ENCODE measurements at places on chromosomes 1 and 21.

GRCh38 chr1:94332516-94332915 is 85.7 kb upstream of the ABCD3 start:
- DNase-seq: no peak

DNA sequence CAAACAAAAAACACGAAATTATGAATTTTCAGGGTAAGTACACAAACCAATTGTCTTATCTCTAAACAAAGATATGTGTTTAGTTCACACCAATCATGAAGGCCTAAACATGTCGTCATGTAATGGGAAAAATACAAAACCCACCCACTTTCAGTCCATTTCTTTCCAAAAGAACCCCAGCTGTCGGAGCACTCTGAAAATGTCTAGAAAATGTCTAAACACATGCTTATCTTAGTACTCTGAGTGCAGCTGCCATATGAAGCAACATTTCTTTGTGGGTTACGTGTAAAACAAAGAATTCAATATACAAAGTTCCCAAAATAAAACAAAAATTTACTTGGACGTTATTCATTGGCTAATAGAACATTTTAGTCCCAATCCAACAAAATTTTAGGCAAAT is 22.7 kb downstream of the SERBP1 start:
- peak; percentile 92 for DNase-seq

- DNase-seq: no peak
Measured at GRCh38 chr1:21669258-21670058, at the start of gene RAP1GAP. RAP1GAP (minus strand) TSS chr1:21669357; CDS start chr1:21620032, 49,325 bp downstream.

GRCh38 chr1:240652961-240653409 is 41.0 kb upstream of the GREM2 start:
- DNase-seq: no peak

DNA sequence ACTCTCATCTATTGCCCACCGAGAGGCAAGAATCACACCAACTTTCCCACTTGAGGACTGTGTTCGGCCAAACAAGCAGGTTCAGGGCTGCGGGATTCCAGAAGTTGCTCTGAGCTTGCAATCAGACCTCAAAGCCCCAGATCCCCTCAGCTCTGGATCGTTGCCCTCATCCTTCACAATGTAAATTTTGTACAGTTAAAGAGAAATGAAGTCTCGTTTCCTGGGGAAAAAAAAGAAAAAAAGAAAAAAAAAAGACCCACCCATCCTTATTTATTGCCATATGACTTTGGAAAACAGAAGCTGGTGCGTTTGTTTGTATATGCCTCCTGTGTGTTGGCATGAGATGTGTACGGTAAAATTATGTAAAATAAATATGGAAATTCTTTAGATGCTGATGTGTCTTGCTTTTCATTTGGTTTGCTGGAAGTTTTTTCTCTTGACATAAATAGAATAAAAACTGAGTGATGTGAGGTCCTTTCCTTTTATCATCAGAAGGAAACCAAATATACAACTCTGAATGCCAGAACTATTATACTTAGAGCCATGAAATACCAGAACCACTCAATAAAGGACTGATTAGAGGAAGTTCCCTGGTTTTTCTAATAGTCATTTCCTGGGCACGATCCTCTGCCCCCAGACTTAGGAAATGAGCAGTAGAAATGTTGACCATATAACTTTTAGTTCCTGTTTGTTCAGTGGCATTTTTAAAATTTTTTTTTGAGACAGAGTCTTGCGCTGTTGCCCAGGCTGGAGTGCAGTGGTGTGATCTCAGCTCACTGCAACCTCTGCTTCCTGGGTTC is 48.7 kb downstream of the LHX4 start:
- DNase-seq: no peak

DNA sequence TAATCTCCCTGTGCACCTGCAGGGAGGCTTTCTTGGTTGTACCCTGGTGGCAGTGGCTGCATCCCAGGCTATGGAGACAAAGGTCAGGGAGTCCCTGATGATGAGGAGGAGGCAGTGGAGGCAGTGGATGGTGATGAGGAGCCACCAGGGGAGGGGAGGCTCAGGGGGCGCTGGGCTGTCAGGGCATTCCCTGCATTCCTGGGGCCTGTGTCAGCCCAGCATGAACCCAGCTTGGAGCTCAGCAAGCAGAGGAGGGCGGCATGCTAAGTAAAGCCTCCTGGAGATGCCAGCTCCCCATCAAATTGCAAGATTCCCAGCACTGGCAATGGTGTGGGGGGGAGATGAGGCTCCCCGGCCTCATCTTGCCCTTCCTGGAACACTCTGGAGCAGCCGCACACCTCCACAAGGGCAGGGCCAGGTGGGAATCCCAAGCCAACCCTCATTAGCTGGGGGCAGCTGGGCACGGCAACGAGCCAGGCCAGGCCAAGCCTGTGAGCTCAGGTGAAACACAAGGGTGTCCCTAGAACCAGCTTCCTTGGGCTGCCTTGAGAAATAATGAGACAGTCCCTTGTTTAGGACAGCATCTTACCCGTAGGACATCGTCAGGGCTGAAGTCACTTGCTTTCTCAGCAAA is 469.5 kb downstream of the MATN1 start:
- no peak for DNase-seq

GRCh38 chr1:203065986-203066385 is 19.8 kb downstream of the MYOG start:
- no peak for DNase-seq

DNA sequence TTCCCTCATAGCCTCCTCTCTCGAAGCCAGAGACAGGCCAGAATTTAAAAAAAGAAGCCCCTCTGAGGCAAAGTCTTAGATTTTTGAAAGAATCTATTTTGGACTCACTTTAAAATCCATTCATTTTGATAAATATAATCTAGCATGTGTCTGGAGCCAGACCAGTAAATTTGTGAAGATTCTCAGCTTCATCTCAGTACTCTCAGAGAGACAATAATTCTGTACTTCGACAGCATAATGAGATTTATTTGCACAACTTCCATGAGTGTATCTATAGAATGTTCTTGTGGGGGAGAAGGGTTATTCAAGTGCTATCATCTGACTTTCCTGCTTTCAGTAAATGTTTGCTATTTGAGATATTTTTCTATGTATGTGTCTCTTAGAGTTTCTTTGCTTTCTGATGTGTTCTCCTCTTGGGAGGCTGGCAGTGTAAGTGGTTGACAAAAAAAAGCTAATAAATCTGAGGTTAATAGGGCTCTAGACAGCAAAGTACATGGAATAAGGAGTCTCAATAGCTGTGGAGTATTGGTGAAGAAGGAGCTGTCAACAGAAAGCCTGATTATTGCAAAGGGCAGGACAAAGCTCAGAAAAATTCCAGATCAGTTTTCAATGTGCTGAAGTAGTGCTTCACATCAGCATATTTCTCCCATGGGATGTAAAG is 223.0 kb downstream of the PTBP2 start:
- no peak for DNase-seq

GRCh38 chr1:56566061-56566744 is 13.2 kb downstream of the PLPP3 start:
- DNase-seq: no peak

- DNase-seq: peak; percentile 43
Measured at GRCh38 chr1:101236516-101237228, at the start of gene S1PR1. S1PR1 (plus strand) TSS chr1:101237019; CDS start chr1:101238985, 1,966 bp downstream.

DNA sequence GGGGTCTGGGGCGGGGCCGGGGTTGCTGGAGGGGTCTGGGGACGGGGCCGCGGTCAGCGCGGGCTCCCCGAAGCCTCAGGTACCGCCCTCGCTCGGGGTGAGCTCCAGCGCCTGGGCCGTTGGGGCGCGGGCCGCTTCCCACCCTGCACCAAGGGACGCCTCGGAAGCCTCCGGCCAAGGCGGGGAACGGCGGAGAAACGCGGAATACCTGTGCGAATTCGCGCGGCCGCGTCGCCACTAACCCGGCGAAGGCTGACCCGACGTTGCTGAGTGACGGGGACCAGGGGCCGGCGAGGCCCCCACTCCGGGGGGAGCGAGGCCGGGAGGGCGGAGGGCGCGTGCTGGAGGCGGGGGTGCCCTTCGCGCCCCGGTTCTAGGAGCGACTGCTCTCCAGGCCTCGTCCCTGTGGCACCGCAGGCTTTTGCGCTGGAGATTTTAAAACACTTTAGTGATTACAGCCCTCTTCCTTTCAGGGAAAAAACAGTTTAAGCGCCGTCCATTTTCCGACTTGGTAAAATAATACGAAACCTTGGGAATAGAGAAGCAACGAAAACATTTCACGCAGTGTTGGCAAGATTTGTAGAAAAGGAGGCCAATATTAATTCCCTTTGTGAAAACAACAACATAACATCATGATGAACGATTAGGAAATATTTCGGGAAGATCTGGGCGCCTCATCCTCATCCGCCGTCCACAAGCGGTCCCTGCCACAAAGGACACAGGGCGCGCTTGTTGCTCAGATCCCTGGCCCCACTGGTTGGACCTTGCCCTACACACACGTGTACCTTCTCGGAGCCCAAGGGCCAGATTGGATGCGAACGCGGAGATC is 971 bp upstream of the GNG4 start:
- DNase-seq: no peak

GRCh38 chr21:41071258-41072171 is 96.4 kb upstream of the BACE2 start:
- no peak for DNase-seq

GRCh38 chr1:169367096-169367685 is 406 bp downstream of the NME7 start:
- no peak for DNase-seq

- DNase-seq: no peak
Measured at GRCh38 chr1:10726355-10726754, 70.1 kb downstream of the CASZ1 start.

DNA sequence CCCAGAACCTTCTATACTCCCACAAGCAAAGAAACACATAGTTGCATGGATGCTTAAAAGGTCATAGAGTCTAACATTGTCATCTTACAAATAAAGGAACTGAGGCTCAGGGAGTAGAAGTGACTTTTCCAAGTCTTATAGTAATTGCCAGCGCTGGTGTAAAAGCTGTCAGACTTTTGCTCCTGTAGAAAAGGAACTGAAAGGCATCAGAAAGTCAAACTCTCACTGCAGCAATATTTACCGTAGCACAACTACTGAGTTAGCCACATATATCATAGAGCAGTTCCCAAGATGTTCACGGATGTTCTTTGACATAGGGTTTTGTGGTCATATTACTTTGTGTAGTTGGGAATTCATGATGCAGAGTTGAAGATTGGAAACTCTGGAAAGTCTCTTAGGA is 16.6 kb upstream of the USP24 start:
- DNase-seq: no peak

DNA sequence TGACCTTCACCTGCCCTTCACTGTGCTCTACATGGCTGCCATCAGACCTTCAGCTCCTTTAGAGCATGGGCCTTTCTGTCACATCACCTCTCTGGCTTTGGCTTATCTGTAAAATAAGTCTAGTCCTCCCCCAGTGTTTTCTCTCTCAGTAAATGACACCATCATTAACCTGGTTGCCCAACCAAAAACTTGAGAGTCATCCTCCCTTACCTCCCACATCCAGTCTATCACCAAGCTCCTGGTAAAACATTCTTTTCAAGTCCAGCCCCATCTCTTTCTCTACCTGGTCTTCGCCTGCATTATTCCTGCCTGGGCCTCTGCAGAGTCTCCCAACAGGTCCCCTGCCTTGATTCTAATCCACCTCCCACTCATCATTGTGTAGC is 13.1 kb downstream of the SLC26A9 start:
- DNase-seq: no peak

DNA sequence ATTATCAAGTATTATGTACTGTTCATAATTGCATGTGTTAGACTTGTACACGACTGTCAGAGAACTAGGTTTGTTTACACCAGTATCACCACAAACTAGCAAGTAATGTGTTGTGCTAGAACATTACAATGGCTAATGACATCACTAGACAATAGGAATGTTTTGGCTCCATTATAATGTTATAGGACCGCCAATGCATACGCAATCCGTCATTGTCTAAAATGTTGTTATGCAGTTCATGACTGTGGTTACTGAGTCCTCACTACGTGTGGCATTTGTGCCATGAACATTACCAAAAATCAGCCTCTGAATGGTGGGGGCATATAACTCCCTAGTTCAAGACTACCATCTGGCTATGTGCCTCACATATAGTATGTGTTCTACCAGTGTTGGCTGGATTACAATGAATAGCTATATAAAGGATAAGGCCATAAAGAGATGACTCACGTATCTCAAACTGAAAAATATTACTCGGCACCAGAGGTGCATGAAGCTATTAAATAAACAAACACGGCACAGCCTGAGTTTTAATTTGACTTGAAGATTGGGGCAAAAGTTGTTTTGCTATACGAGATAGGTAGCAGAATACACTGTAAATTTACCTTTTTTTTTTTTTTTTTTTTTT is 89.1 kb upstream of the COL24A1 start:
- no peak for DNase-seq

DNA sequence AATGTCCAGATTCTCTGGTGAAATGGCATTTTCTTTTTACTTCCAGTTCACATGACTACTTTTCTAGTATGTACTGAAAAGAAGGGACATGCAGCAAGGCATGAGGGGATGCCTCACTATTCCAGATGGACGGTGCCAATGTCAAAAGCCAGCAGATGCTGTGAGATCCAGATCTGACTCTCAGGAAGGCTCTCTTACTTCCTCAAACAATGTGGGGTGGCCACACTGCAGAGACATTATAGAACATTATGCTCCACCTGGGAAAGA is 17.7 kb downstream of the CRYZ start:
- no peak for DNase-seq

GRCh38 chr1:88661951-88662699 is 21.9 kb upstream of the PKN2 start:
- peak; percentile 11 for DNase-seq

DNA sequence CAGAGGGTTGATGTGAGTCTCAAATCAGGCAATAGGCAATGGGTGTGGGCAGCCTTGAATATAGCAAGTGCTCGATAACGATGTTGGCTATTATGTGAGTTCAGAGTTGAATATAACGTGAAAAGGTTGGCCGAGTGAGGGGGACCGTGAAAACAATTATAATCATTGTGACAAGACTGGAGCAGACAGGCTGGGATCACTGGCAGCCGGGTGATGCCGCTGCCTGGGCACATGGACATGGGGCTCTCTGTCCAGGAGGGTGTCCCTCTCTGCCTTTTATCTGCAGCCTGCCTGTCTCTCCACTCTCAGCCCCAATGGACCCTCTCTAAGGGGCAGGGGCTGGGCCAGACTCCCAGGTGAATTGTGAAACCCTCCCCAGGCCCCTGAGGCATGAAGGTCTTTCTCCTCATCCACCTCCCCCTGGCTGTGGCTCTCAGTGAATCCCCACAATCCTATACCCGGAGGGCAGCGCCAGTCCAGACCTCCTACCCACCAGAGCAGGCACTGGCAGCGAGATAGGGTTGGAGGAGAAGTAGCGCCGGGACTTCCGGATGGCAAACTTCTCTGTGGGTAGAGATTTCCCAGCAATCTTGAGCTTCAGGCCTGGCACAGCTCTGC is 36.4 kb downstream of the TTC39A start:
- DNase-seq: no peak

- DNase-seq: no peak
Measured at GRCh38 chr1:81998165-81998564, 197.4 kb downstream of the ADGRL2 start.

DNA sequence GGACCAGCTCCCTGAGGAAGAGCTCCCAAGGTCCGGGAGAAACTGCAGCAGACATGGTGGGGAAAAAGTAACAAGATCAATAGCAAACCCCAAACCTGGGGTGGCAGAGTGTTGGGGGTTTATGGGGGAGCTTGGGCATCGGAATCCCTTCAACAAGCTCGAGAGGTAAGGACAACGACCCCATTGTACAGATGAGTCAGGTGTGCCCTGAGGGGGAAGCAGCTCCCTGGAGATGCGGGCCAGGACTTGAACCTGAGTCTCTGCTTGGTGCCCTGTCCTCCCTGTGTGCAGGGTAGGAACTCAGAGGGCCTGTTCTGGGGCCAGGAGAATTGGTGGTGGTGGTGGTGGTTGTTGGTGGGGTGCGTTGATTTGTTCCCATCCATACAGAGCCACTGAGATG is 125.4 kb downstream of the PTPRU start:
- no peak for DNase-seq

GRCh38 chr21:35873441-35873840 is 186.9 kb downstream of the SETD4 start:
- DNase-seq: no peak
